ENCODE measurements at places on chromosomes 7 and 10. TPM values are rescaled to one million over a fixed set of nuclear protein-coding genes. Genes with fewer than 3 reads are reported as not detected.

The SYT15B gene
- 0.26 TPM for total RNA-seq

The ADAM22 gene
- total RNA-seq: 3.6 TPM

The ITGB1 gene
- total RNA-seq: 529 TPM

The TCF7L2 gene
- total RNA-seq: 31.7 TPM

DNA sequence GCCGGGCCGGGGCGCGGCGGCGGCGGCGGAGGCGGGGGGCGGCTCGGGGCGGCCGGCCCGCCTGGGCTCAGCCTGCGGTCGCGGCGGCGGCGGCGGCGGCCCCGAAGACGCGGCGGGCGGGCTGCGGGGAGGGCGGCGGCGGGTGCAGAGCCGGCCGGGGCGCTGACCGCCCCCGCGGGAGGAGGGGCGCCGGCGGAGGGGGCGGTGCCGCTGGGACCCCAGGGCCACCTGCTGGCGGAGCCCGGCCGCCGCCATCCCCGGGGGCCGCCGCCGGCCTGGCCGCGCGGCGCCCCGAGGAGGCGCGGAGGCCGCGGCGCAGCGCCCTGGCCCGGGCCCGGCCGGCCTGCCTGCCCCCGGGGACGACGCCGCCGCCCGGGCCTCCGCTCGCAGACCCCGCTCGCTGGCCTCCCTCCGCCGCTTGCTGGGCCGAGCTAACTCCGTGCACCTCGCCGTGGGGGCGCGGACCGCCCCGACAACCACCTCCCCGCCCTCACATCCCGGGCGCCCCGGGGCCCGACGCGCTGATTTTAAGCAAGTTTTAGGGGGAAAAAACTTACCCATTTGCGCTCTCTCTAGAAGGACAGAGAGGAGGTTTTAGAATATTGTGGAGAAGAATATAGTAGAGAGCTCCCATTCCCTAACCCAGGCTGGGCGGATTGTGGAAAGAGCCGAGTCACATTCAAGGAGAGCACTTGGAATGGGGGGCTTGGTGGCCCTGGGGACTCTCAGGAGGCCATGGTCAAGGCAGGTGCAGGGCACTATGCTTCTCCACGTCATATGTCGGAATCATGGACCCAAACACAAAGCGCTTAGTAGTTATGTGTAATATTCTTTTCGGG lies at the start of gene BEND7:
BEND7 (minus strand) TSS at position 140 of the 839 bp plus-strand sequence. CDS start 481 bp downstream, outside the sequence.
- no peaks in the 10 kb centered on the region for H3K36me3 ChIP-seq
- peaks cover 28% of the 10 kb centered on the region for H3K4me1 ChIP-seq
- peaks cover 72% of the 10 kb centered on the region for H3K27me3 ChIP-seq
- DNase-seq: no peak
- peak within 1 kb of the TSS; percentile 67 for H3K27ac ChIP-seq

- H3K27me3 ChIP-seq: no peaks in the 10 kb centered on the region
- no peaks in the 10 kb centered on the region for H3K36me3 ChIP-seq
- no peak for DNase-seq
- no peak overlapping the region for H3K27ac ChIP-seq
- no peaks in the 10 kb centered on the region for H3K4me1 ChIP-seq
- H3K4me3 ChIP-seq: no peak overlapping the region
Measured at GRCh38 chr7:70805360-70805759, 326.6 kb upstream of the GALNT17 start.

GRCh38 chr7:92708111-92709042 lies 118.2 kb upstream of the FAM133B start:
- no peaks in the 10 kb centered on the region for H3K27me3 ChIP-seq
- no peaks in the 10 kb centered on the region for H3K4me1 ChIP-seq

- H3K27me3 ChIP-seq: no peaks in the 10 kb centered on the region
- H3K36me3 ChIP-seq: no peaks in the 10 kb centered on the region
- no peaks in the 10 kb centered on the region for H3K4me1 ChIP-seq
- no peak for DNase-seq
Measured at GRCh38 chr10:16986406-16987205, 143.0 kb downstream of the CUBN start.

DNA sequence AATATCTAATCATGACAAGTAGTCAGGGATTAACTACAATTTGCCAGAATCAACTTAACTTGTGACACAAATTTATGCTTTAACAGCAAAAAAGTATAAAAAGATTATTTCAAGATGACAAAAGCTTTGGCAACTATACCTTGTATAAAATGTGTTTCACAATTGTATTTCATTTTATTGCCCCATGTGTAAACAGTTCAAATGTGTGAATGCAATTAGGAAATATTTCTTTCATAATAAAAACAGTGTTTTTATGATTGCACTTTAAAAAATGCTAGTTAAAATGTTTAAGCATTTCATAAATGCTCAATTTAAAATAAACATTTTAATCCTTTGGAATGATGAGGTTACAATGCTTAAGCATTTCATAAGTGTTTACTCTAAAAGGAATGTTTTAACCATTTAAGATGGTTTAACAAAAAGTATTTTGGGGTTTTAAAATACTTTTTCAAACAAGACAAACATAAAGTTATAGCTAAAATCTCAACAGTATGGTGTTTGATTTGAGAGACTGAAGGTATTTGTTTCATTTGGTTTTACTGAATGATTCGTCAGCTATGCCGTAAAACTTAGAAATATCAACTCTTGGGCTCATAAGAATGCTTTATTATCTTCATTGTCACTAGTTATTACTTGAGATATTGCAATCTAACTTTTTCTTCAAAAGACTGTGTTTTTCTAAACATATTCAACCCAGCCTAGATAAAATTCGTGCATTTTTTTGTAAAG lies 50.1 kb downstream of the SFTPD start:
- H3K27ac ChIP-seq: no peak overlapping the region
- H3K4me1 ChIP-seq: peaks cover 1% of the 10 kb centered on the region
- no peak overlapping the region for H3K4me3 ChIP-seq
- peaks cover 2% of the 10 kb centered on the region for H3K27me3 ChIP-seq
